ENCODE measurements at places on chromosomes 16 and 17.

DNA sequence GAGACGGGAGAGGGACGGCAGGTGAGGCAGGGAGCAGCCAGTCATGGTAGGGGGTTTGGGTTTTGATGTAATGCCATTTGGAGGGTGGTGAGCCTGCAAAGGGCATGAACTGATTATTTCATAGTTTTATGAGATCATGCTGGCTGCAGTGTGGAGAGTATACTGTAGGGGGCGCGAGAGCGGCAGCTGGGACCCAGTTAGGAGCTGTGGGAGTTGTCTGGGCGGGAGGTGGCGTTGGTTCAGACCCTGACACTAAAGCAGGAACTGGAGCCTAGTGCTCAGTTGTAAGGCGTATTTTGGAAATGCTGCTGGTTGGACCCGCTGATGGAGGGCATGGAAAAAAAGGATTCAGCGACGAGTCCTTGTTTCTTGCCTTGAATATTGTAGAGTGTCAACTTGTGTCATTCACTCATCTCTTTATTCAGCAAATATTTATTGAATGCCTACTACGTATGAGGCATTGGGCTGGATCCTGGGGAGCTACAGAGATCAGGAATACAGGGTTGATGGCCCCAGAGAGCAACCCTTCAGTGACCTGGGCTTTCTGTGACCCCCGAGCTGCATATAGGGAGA lies 23.7 kb upstream of the KDM8 start:
- peak; percentile 92 for DNase-seq

- no peak for DNase-seq
These were observed 12.8 kb downstream of the GNPTG start for GRCh38 chr16:1364510-1364909.

DNA sequence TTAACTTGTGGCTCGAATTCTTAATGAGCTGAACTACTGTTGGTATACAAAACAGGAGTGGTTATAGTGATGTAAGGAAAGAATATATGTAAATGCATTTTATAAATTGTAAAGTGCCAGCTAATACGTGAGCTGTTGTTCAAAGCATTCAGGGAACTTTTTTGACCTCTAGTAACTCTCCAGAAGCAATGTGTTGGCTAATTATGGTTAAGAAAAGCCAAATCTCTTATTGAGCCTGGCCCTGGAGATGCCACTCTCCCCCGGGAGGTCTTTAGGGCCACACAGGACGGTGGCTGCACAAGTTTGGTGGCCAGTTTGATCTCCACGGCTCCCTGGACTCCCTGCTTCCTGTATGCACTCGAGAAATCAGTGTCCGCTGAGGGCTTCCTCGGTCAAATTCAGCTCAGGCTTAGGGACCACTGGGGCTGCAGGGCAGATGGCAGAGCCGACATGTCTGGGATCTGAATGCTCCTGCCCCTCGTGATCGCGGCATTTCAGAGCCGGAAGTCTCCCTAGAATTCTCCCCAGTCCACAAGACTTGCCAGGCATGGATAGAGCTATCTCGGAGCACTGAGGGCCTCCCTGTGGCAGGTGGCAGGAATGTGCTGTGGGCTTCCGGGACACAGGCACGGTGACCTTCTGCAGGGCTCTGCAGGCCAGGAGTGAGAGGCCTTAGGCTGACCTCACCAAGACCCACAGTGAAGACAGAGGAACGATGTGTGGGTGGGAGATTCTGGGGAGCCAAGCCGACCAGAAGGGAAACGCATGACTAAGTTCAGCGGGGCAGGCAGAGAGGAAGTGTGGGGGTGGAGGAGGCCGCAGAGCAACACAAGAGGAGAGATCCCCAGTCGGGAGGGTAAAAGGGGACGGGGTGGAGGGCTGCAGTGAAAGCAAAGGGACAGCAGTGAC lies 18.6 kb upstream of the PITPNM3 start:
- DNase-seq: no peak

DNA sequence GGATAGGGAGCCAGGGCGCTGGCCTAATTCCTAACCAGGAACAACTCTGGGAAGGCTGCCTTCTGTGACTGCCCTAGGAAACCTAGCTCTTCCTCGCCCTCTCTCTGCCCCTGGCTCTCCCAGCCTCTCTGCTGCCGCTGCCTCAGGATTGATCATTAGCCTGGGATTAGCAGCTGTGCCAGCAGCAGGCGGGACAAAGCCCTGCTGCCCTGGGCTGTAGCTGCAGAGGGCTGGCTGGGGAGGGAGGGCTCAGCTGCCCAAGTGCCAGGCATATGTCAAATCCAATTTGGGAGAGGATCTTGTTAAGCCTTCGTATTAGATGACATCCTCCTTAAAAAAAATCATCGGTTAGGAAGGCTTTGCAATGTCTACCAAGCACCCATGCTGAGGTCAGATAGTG lies 144.8 kb upstream of the CCL2 start:
- DNase-seq: no peak

DNA sequence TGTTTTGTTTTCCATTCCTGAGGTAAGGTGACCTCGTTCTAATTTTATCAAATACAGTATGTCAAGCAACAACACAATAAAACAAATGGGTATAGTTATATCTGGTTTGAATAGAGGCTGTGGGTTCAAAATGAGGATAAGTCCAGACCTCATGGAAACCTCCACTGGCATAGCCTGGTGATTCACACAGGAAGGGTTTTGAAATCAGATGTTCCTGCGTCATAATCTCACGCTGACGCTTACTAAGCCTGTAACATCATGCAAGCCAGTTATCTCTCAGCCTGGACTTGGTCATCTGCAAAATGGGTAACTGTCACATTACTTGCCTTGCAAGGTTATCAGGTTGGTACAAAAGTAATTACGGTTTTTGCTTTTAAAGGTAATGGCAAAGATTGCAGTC lies 1056.3 kb upstream of the EEF2KMT start:
- no peak for DNase-seq

- DNase-seq: peak; percentile 43
These were observed 1.1 kb downstream of the ATP1B2 start for GRCh38 chr17:7651665-7652387.

DNA sequence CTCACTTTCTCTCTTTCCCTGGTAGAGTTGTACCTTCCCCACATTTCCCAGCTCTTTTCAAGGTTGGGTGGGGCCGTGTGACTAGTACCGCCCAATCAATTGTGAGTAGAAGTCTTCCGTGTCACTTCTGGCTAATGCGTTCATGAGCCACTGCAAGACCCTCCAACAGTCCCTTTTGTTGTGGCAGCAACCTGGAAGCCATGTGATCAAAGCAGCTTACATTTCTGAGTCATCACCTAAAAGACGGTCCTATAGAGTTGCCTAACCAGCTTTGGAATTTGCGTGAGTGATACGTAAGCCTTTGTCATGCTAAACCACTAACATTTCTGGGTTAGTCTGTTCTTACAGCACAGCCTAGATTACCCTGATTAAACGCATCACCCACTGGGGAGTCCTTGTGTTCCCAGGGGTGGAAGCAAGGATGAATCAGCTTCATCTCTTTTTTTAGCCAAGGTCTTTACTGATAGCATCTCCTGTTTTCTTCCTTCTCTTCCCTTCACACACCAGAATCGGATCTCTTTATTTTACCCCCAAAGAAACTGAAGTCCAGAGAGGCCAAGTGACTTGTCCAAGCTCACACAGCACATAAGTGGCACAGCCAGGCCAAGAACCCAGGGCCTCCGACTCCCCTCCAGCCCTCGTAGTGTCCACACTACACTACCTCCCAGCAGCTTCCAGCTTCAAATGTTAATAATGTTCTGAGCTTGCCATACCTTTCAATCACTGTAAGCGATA lies 366.3 kb upstream of the XYLT1 start:
- peak; percentile 30 for DNase-seq

- no peak for DNase-seq
These were observed 90.2 kb downstream of the CDH8 start for GRCh38 chr16:61946019-61946418.

- no peak for DNase-seq
These were observed 35.6 kb downstream of the PRKCA start for GRCh38 chr17:66337866-66338485.

- DNase-seq: no peak
These were observed 217.3 kb upstream of the IRX3 start for GRCh38 chr16:54503856-54504219.

DNA sequence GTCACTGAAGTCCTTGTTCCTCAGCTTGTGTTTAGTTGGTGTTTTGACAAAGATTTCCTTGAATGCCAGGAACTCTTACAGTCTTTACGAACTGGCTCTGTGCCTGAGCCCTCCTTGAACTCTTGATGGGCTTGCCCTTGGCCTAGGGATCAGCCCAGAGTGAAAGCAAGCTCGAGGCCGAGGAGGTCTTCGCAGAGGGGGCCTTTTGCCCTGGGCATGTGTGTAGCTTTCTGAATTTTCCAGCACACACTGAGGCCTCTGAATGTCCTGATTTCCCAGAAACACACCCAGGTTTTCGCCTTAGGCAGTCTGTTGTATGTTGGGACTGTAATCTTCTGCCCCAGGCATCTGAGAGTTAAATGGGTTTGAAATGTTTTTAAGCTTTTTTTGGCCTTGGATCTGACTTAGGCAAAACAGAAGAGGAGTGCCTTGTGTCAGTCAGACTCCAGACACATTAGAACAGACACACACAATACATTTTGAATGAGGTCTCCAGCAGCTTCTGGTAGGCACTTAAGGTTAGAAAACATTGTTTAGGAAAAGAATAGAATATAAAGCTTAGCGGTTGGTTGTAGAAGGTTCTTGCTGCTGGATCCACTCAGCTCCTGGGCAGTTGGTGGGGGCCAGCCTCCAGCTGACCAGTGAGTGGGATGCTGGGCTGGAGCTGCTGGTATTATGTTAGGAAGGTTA lies 17.1 kb downstream of the FOXK2 start:
- DNase-seq: no peak

GRCh38 chr17:44004761-44005526 lies 522 bp downstream of the NAGS start:
- DNase-seq: peak; percentile 44

- no peak for DNase-seq
These were observed 93.9 kb downstream of the GSG1L start for GRCh38 chr16:27969574-27969973.

GRCh38 chr17:30366536-30366935 lies 12.2 kb upstream of the CPD start:
- DNase-seq: no peak

GRCh38 chr17:46738544-46738943 lies 79.9 kb downstream of the WNT3 start:
- no peak for DNase-seq

- DNase-seq: peak; percentile 57
These were observed 177.8 kb upstream of the GSE1 start for GRCh38 chr16:85435286-85435685.

GRCh38 chr16:7513429-7513828 lies 180.8 kb downstream of the RBFOX1 start:
- peak; percentile 31 for DNase-seq

DNA sequence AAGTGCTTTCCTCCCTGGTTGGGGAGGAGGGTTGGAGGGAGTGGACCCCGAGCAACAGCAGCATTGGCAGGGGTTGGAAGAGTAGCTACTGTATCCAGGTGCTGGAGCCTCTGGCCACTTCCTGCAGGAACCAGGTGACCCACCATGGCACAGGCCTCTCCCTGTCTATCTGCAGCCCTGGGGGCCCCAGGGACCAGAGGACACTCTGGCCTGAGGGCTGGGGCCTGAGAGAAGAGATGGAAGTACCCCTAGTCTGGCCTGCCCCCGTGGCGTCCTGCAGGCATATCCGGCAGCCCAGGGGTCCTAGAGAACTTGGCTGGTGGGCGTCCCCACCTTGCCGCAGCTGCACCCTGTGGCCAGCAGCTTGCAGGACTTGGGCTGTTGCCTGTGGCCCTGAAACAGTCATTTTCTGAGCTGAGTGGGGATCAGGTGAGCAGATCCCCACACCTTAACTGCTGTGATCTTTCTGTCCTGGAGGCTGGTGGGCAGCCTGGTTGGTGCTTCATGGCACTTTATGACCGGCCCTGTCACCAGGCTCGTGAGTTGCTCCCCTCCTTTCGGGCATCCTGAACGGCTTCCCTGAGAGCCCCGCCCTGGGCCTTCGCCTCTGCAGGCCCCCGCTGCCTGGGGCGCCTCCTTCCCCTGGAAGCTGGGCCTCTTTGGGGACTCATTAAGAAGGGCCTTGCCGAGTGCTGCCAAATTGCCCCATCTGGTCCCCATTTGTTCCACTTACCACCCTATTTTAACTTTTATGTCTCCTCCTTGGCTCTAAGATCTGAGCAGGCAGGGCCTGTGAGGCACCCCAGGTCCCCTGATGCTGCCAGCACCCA lies 298.6 kb downstream of the SEC14L1 start:
- no peak for DNase-seq

GRCh38 chr17:30271102-30271501 lies 20.6 kb downstream of the BLMH start:
- no peak for DNase-seq

DNA sequence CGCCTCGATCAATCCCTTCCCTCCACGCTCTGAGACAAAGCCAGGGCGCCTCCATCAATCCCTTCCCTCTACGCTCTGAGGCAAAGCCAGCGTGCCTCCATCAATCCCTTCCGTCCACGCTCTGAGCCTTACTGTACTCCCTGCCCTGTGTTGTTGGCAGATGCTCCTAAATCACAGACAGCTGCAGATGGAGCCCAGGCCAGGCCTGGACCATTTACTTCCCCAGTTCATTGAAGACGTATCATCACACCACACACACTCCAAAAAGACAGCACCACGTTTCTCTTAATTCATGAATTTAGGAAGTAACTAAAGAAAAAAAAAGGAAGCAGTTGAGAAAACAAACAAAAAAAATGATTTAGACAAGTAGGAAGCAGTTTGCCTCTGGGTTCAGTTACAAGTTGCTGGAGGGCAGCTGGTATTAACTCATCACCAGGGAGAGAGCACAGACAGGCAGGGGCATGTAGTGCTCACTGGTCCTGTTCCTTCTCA lies 7.4 kb upstream of the CD300LD start:
- no peak for DNase-seq

DNA sequence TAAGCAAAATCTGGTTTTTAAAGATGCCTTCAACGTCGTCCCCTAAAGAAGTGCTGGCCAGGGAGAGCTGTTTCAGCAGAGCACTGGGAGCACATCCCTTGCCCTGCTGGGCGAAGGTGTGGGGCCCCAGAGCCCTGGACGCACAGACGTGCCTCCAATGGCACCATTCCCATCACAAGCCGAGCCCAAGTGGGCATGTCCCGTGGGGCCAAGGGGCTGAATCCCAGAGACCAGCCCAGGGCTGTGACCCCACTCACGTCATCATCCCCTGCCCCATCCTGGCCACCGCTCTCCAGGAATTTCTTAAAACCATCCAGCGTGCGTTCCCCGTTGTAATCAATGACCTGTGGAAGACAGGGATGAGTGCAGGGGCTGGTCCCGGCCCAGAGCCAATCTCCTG lies 10.0 kb upstream of the PPP1R27 start:
- DNase-seq: no peak

DNA sequence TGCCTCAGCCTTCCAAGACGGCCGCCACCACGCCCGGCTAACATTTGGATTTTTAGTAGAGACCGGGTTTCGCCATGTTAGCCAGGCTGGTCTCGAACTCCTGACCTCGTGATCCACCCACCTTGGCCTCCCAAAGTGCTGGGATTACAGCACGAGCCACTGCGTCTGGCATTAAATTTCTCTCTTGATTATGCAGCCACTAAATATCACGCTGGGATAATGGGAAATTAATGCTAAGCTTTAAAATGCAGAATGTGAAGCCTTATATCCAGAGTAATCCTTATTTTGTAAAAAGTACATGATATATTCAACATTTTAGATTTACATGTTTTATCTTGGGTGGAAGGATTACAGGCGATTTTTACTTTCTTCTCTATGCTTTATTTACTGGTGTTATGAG lies 89.2 kb downstream of the ANKRD11 start:
- DNase-seq: no peak

Data from WTC11 (cell line).